ENCODE measurements at places on chromosomes 16 and 17.

- DNase-seq = no peak
Observed at GRCh38 chr17:61757168-61757567, 106.2 kb downstream of the BRIP1 start.

DNA sequence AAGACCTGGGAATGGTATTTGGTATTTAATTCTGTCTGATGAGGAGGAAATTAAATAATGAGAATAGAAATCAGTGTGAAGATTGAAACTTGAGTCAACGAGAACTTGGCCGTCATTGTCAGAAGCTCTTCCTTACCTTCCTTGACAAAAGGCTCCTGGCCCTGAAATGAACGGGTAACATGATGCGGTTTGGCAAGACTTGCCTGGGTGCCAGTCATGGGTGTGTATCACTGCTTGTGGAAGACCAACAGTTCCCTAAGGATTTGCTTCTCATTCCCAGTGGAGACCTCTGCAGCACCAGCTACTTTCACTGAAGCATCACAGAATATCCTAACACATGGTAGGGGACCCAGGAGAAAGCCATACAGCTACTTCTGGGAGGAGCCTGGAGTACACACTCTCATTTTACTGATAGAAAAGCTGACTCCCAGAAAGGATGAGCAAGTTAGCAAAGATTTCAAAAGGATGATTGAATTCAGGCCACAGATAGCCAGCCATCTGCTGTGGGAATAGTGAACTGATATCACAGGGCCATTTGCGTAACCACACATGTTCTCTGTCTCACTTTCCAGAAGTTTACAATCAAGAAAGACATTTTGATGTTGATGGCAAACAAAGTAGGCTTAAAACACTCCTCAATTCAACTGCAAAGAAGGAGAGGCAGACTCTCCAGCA, 258.1 kb upstream of the SALL1 start:
- no peak for DNase-seq

DNA sequence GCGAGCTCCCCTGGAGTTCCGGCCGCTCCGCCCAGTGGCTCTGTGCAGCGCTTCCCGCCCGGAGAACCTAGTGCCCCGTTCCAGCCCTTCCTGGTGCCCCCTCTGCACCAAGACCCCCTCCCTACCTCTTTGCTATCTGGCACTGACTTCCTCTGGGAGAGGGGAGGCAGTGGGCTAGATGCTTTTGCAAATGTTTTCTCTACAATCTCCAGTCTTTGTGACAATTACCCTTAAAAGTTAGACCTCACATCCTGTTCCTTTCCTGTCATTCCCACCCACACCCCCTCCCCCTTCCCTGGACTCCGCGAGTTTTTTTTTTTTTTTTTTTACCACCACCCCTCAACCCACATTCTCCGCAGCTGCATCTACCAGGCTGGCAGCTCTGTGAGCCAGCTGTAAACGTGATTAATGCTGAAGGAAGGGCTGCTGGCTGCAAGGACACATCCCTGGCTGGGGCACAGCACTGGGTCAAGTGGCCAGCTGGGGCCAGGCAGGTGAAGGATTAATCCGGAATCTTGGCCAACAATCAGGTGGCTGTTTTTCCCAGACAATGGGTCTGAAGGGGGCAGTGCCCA, 101.5 kb downstream of the MGAT5B start:
- DNase-seq = no peak

DNA sequence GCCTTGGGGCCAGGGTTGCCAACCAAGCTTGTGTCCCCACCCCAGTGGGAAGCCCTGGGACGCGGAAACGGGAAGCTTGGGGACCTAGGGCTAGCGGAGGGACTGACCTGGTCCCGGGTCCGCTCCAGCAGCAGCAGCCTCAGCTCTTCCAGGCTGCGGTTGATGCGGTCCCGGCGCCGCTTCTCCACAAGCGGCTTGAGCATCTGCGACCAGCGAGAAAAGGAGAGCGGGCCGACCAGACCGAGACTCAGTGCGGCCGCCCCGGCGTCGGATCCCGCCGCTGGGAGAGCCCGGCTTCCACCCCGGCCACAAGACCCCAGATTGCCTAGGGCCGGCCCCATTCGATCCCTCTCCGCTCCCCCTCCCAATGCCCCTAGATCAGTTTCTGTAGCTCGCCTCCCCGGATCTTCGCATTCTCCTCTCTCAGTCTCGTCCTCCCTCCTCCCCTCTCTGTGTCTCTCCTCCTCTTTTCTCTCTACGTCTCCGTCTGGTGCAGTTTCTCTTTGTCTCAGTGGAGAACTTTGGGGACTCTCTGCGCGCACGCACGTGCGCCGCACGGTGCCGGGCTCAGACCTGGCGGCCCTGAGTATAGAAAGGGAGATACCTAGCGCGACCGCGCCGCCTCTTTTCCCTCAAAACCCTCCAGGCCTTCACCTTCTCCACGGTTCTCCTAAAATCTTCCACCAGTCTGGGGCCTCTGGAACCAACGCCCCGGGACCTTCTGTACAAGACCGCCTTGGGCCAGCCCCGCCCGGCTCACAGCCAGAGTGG, 797 bp downstream of the HES7 start:
- DNase-seq = no peak

GRCh38 chr17:28982131-28982793, 23.6 kb downstream of the SEZ6 start:
- peak; percentile 51 for DNase-seq

- no peak for DNase-seq
Observed at GRCh38 chr17:79947351-79948031, 88.2 kb downstream of the TBC1D16 start.

DNA sequence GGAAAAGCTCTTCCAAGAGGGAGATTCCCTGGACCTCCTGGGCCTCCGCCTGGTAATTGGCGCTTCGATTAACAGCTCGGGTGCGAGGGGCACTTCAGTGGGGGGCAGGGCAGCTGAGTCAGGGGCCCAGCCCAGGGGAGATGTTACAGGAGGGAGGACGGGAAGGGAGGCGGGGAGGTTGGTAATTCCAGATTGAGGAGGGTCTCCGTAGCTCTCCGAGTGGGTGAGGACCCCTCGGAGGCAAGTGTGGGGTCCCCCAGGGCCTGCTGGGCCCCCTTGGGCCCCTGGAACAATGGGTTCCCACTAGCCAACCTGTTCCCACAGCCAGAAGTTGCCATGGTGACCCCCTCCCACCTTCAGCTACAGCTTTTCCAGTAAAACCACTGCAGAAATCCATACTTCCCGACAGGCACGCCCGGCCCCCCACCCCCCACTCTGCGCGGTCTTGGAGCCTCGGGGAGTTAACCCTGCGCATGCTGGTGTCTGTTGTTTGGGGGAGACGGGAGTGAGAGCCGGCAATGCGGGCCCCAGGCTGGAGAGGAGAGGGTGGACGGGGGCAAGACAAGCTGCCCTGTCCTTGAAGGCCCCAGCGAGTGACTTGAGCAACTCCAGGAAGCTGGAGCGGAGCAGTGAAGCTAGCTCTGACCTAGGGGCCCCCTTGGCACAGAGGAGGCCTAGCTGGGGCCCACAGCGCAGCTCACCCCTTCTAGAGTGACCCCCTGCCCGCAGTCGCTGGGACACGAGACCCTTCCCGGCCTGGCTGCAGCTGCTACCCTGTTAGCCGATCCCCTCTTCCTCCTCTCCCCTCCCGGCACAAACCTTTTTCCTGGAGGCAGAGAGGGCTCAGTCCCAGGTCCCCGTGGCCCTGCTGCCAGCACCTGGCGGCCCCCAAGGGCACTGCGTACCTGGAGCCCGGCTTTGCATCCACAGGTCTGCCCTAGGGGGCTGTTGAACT, 37.8 kb downstream of the TMEM235 start:
- no peak for DNase-seq

GRCh38 chr17:57861790-57862693, 12.2 kb upstream of the MRPS23 start:
- no peak for DNase-seq

DNA sequence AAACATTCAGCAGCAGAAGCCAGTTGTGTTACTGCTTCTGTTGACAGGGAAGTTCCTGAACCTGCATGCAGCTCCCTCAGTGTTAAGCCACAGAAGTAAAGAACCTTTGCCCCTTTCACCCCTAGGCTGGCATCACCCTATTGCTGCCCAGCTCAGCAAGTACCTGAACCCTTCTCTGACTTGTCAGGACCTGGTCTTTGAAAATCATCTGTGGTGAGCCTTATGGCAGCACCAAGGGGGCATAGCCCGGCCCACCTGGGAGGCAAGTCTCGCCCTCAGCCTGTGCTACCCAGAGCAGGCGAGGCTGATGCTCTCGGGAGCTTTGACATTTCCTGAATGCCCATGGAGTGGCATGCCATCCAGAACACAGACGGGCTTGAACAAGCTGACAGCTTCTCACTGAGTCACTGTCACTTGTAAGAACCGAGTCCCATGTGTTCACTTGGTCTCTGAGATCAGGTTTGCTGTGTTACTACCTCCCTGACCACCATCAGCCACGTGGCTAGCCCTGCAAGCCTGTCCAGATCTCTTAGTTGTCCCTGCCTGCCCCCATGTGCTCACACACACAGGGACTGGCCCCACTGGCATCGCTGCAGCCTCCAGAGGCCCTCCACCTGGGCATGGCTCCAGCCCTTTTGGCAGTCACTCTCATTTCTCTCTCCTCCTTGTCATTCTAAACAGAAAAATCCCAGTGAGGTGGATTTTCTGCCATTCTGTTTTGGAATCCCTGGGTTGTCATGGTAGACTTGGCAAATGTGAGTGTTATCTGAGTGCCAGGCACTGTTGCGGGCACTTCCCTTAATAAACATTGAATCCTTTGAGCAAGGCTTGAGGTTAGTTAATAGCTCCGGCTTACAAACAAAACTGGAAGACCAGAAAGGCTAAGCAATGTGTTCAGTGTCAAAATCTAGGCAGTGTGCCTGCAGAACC, 2.9 kb upstream of the CARMIL2 start:
- DNase-seq = no peak

DNA sequence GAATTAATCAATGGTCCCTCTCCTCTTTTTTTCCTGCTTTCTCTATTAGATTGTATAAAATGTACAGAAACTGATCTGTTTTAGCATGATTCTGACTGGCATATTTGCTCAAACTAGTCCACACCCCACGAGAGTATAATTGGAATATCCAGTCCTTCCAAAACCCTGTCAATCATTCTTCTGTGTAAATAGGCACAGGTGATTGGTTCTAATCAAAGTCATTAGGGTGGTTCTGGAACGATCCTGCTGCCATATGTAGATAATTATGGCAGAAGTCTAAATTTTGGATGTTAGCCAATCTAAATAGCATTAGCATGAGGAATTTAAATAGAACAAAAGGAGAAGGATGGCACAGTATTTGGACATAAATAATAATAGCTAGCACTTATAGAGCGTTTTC, 165.7 kb downstream of the SHISA6 start:
- DNase-seq = no peak

GRCh38 chr16:4233431-4233830, 8.4 kb downstream of the SRL start:
- DNase-seq = no peak

- no peak for DNase-seq
Observed at GRCh38 chr16:6483469-6484033, 849.1 kb upstream of the RBFOX1 start.

DNA sequence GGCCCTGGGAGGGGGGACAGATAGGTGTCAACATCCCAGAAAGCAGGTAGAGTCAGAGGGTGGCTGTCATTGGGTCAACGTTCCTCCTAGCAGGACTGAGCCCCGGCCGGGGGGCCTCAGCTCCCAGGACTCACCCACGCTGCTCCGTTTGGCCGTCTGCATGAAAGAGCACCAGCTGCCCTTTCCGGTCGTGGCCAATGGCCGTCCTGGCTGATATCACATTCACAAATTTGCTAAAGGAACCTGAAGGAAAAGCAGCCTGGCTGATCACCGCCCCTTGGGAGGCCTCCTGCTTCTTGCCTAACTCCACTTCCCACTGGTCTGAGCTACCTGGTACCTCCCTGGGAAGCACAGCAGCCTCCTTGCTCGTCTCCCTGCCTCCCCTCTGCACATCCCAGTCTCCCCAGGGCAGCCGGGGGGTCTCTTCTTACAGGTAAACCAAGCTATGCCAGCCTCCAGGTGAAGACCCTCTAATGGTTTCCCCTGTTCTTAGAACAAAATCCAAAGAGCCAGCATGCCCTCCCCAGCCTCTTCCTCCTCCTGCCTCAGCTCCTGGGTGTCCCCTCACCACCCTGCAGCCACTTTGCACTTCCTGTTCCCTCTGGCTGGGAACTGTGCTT, 3.4 kb downstream of the NAGPA start:
- no peak for DNase-seq

GRCh38 chr17:34201767-34202166, 53.3 kb upstream of the CCL2 start:
- no peak for DNase-seq

GRCh38 chr16:72284042-72284789, 112.3 kb upstream of the PMFBP1 start:
- DNase-seq = no peak
